Ovary (tissue), 10 donors: ENCODE measurements at places on chromosomes 6 and 20.

DNA sequence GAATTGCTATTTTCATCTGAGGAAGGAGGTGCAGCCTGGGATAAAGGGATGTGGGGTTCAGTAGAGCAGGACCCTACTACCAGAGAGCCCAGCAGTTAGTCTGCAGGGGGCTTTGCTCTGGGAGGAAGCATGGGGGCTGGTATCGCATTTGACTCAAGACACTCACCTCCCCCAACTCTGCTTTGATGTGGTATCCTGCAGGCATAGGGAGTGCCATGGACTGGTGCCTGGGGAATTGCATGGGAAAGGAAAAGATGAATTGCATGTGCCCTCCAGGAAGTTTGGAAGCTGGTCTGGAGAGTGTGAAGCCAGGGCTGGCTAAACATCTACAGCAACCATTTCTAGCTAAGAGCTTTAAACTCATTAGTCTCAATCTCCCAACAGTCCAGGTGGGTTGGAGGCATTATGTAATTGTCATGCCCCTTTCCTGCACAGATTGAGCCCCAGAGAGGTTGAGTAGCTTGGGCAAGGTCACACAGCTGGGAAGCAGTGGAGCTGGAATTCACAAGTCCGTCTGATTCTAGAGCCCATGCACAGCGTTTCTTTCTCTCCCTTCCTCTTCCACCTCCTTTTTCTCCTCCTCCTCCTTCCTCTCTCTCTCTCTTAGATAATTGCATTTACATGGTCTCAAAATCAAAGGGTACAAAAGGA lies 26.2 kb upstream of the PNPLA1 start:
- H3K36me3 ChIP-seq = no peaks in the 10 kb centered on the region
- H3K4me1 ChIP-seq = peaks cover 1% of the 10 kb centered on the region
- H3K27ac ChIP-seq = no peak overlapping the region
- H3K27me3 ChIP-seq = no peaks in the 10 kb centered on the region
- H3K4me3 ChIP-seq = no peak overlapping the region

DNA sequence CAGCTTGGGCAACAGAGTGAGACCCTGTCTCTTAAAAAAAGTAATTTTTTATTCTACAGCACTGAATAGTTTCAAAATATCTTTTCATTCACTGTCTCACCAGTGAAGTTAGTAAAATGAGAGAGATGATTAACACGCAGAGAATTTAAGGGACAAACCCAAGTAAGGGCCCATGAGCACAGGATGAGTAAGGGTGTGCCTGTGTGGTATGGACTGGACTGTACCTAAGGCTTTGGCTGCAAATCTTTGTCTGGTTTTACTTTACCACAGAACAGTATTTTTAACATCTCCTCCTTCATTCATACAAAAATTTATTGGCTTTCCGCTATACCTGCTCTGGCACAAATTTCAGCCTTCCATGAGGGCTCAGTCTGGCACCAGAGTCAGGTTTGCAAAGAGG lies 433.3 kb downstream of the UTRN start:
- H3K4me3 ChIP-seq = no peak overlapping the region
- H3K27me3 ChIP-seq = no peaks in the 10 kb centered on the region

- no peaks in the 10 kb centered on the region for H3K27me3 ChIP-seq
- H3K27ac ChIP-seq = no peak overlapping the region
- no peaks in the 10 kb centered on the region for H3K36me3 ChIP-seq
- DNase-seq = no peak
Observed at GRCh38 chr20:34621383-34622367, 55.2 kb downstream of the PIGU start.

DNA sequence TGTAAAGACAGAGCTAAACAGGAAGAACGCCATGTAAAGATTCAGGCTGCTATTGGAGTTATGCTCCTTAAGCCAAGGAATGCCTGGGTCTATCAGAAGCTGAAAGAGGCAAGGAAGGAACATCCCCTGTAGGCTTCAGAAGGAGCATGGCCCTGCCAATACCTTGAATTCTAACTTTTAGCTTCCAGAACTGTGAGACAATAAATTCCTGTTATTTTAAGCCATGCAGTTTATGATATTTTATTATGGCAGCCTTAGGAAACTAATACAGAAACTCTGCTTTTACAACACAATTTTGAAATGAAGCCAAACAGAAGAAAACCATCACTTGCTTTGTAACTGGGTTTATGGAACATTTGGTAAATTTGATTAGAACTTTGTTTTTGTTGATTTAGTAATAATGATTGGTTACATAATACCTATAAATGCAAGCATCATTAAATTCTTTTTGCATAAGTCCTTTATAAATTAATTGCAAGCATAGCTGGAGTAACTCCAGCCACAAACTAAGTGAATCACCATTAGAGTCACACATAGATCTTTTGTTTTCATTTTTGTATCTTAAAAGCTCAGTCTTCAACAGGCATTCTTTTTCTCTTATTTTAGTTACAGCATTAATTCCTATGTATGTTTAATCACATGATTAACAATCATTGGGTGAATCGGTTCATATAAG lies 33.5 kb upstream of the TSPYL1 start:
- no peaks in the 10 kb centered on the region for H3K36me3 ChIP-seq
- DNase-seq = no peak
- no peaks in the 10 kb centered on the region for H3K27me3 ChIP-seq

GRCh38 chr20:844473-845225 lies 11.1 kb downstream of the FAM110A start:
- H3K27me3 ChIP-seq = no peaks in the 10 kb centered on the region
- DNase-seq = peak; percentile 91
- peak overlapping the region; percentile 4 for H3K4me3 ChIP-seq
- H3K27ac ChIP-seq = no peak overlapping the region
- H3K36me3 ChIP-seq = no peaks in the 10 kb centered on the region
- H3K4me1 ChIP-seq = peaks cover 5% of the 10 kb centered on the region

GRCh38 chr6:41488433-41489119 lies 57.6 kb upstream of the FOXP4 start:
- no peak overlapping the region for H3K27ac ChIP-seq
- H3K36me3 ChIP-seq = no peaks in the 10 kb centered on the region
- no peaks in the 10 kb centered on the region for H3K27me3 ChIP-seq
- peak; percentile 66 for DNase-seq
- H3K4me3 ChIP-seq = no peak overlapping the region
- H3K4me1 ChIP-seq = peaks cover 8% of the 10 kb centered on the region

GRCh38 chr6:140988780-140989179 lies 1143.9 kb upstream of the GJE1 start:
- no peak for DNase-seq
- no peak overlapping the region for H3K4me3 ChIP-seq
- no peaks in the 10 kb centered on the region for H3K36me3 ChIP-seq

DNA sequence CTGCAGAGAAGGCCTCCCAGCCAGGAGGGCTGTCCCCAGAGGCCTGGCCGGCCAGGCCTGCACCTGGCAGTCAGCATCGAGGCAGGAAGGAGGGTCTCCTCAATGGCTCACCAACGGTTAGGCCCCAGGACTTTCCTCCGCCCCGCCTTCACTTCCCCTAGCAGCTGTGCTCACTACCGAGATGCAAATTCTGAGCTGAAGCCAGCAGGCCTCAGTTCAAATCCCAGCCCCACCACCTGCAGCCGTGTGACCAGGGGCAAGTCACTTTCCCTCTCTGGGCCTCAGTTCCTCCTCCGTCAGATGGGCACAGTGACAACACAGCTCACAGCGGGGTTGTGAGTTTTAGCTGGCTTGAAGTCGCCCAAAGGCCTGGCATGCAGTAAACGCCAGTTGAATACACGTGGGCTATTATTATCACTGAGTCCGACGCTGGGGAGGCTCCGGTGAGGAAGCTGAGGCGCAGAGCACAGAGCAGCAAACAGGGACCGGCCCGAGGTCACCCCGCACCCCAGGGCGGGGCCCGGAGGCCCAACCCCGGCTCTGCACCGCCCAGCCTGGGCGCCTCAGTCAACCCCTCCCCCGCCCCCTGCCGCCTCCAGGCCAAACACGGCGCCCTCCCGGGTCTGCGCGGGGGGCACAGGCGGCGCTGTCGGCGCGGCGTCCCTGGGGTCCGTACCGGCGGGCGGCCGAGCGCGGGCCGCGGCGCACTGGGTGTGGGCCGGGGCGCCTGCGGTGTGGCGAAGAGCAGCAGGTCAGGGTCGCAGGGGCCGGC lies 671 bp downstream of the E2F1 start:
- H3K4me1 ChIP-seq = peaks cover 24% of the 10 kb centered on the region
- H3K36me3 ChIP-seq = no peaks in the 10 kb centered on the region
- peak overlapping the region; percentile 21 for H3K4me3 ChIP-seq
- no peak overlapping the region for H3K27ac ChIP-seq
- no peaks in the 10 kb centered on the region for H3K27me3 ChIP-seq

DNA sequence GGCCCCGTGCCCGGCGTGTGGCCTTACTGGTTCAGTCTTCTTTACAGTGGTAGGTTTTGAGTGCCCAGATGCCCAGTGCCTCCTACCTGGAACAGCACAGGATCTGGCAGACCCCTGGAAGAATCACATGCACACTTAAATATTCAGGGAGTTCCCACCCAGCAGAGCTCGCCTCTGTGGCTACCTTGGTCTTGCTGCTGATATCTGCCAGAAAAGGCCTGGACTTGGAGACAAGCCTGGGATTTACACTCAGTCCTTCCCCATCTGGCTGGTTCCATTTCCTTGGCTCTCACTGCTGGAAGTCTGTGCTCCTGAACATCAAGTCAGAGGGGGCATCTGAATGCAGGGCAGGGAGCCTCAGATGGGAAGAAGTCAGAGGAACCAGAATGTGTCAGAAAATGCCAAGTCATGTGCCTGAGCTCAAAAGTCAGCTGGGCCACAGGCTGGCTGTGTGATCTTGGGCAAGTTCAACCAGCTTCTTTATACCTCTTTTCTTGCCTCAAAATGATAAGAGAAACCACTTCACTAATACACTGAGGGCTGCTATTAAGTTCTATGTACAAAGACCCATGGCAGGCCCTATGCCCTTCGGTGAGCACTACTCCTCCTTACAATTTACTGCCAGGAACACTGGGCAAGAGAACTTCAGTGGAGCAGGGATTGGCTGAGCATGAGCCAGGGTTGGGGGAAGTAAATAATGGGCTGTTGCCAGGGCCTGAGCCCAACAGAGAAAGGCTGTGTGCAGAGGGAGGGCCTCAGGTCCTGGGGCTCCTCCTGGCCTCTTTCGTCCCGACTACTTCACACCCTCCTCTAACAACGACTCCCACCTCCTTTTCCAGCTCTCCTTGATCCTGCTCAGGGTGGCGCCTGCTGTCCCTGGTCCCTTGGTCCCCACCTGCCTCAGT lies 158.1 kb upstream of the PROKR2 start:
- no peak overlapping the region for H3K27ac ChIP-seq
- H3K36me3 ChIP-seq = no peaks in the 10 kb centered on the region
- no peaks in the 10 kb centered on the region for H3K4me1 ChIP-seq
- no peaks in the 10 kb centered on the region for H3K27me3 ChIP-seq

GRCh38 chr6:107561306-107561705 lies 71.4 kb downstream of the SOBP start:
- H3K4me1 ChIP-seq = peaks cover 7% of the 10 kb centered on the region
- H3K4me3 ChIP-seq = no peak overlapping the region
- no peaks in the 10 kb centered on the region for H3K36me3 ChIP-seq

GRCh38 chr20:33076662-33077372 lies 2.6 kb upstream of the BPIFB4 start:
- H3K27me3 ChIP-seq = no peaks in the 10 kb centered on the region
- no peak overlapping the region for H3K4me3 ChIP-seq
- no peak overlapping the region for H3K27ac ChIP-seq
- no peaks in the 10 kb centered on the region for H3K4me1 ChIP-seq
- no peaks in the 10 kb centered on the region for H3K36me3 ChIP-seq

GRCh38 chr6:157830354-157831017 lies 7.4 kb downstream of the SNX9 start:
- H3K36me3 ChIP-seq = no peaks in the 10 kb centered on the region
- H3K4me1 ChIP-seq = peaks cover 12% of the 10 kb centered on the region
- no peaks in the 10 kb centered on the region for H3K27me3 ChIP-seq
- DNase-seq = no peak
- H3K4me3 ChIP-seq = no peak overlapping the region

- no peak for DNase-seq
- no peaks in the 10 kb centered on the region for H3K27me3 ChIP-seq
- peaks cover 2% of the 10 kb centered on the region for H3K4me1 ChIP-seq
- no peak overlapping the region for H3K4me3 ChIP-seq
- H3K36me3 ChIP-seq = no peaks in the 10 kb centered on the region
Observed at GRCh38 chr6:4612636-4613171, 163.5 kb upstream of the CDYL start.

- no peak for DNase-seq
- H3K27me3 ChIP-seq = no peaks in the 10 kb centered on the region
- H3K4me3 ChIP-seq = peak overlapping the region; percentile 44
- H3K36me3 ChIP-seq = no peaks in the 10 kb centered on the region
- no peak overlapping the region for H3K27ac ChIP-seq
Observed at GRCh38 chr6:127117979-127118297, 533 bp upstream of the RSPO3 start.

DNA sequence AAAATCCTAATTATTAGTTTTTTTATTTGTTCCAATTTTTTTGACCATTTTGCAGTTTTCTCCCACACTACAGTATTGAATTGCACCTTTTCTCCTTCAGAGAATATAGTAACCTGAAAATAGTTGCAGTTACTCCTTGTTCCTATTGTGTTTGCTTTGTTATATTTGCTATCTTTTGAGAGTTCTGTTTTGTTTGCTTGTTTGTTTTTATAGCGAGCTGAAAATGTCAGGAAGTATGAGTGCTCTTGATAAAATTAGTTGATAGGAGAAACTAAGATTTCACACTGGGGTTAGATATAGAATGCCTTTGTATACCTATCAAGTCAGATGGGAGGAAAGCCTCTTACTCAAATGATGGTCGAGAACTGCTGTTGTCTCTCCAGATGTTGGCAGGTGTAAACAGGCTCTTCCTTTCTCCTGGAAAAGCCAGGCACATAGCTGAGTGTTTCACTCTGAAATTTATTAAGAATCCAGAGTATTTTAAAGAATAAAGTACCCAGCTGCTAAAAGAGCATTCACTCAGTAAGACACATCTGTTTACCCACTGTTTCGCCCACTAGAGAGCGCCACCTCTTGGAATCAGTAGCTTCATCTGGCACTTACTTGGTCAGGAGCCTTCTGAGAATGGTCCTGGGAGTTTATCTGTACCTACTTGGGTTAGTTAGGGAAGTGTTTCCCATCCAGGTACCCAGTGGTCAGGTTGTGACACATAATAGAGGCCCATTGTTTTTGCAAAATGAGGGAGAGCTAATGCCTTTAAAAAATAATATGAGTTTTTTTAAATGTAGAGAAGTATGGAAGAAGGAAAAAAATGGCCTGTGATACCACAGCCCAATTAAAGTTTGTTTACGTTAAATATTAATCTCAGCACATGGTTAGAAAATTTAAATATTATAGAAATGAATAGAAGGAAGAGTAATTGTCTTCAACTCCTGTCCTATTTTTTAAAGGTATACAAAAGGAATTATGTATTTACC lies 11.2 kb downstream of the NT5DC1 start:
- H3K27me3 ChIP-seq = no peaks in the 10 kb centered on the region
- no peaks in the 10 kb centered on the region for H3K36me3 ChIP-seq
- no peak for DNase-seq
- no peaks in the 10 kb centered on the region for H3K4me1 ChIP-seq

GRCh38 chr6:51396583-51396982 lies 577.9 kb downstream of the TFAP2B start:
- DNase-seq = no peak
- no peak overlapping the region for H3K4me3 ChIP-seq
- H3K27me3 ChIP-seq = no peaks in the 10 kb centered on the region
